ENCODE measurements at places on chromosomes 4 and X.
A peak's percentile ranks its signal among the peaks of the same experiment; 100 is the strongest.

- no peak for DNase-seq
Measured at GRCh38 chr4:6142511-6142910, 57.8 kb downstream of the JAKMIP1 start.

DNA sequence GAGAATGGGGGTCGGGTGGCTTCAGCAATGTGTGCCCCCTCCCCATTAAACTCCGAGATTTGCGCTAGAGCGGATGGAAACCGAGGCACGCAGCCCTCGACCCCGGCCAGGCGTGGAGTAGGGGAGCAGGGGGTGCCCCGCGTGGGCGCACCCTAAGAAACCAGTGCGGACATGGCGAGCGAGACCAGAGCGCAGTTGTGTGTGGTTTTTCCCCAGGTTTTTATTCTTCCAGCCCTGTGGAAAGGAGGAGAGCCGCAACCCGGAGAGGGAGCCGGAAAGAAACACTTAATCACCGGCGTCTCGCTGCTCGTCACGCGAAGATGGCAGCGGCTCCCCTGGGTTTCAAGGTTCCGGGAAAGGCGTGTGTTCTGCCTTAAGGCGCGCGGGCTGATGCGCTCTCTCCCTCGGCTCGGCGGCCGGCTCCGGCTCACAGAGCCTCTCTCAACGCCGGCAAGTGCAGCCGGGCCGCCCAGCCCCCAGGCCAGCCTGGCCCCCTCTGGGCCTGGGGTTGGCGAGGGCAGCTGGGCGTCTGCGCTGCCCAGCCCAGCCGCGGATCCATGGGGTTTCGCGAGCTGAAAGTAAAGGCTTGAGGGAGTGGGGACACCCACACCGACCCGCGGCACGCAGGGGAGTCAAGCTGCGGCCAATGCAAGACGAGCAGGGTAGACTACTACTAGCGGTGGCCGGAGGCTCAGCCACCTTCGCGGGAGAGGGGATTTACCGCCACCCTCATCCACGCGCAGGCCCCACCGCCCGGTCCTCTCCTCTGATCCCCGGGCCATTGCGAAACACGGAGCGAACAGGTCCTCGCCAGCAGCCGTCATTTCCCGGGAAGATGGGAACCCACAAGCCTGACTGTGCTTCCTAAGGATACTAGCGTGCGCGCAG lies 74.0 kb upstream of the BCOR start:
- no peak for DNase-seq

- DNase-seq = no peak
Measured at GRCh38 chr4:94453391-94453963, 1.7 kb downstream of the PDLIM5 start.

- DNase-seq = no peak
Measured at GRCh38 chrX:103919270-103919637, 43.2 kb upstream of the TMSB15B start.

GRCh38 chr4:128461291-128462102 lies 173.9 kb upstream of the PGRMC2 start:
- no peak for DNase-seq

GRCh38 chrX:87518504-87518903 lies 902 bp downstream of the KLHL4 start:
- DNase-seq = no peak

- peak; percentile 56 for DNase-seq
Measured at GRCh38 chrX:154013614-154014360, 5.9 kb downstream of the IRAK1 start.

DNA sequence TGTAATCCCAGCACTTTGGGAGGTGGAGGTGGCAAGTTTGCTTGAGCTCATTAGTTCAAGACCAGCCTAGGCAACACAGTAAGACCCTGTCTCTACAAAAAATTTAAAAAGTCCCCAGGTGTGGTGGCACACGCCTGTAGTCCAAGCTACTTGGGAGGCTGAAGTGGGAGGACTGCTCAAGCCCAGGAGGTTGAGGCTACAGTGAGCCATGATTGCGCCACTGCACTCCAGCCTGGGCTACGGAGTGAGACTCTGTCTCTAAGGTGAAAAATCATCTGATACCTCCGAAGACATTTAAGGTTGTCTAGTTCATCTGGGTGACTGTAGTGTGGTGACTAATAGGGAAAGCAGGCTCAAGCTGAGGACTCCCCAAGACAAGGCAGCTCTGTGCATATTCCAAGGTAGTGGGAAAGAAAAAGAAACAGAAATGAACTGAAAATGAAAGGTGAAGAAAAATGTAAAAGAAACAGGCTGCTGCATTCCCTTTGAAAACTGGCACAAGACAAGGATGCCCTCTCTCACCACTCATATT lies 23.3 kb downstream of the FRYL start:
- DNase-seq = no peak

DNA sequence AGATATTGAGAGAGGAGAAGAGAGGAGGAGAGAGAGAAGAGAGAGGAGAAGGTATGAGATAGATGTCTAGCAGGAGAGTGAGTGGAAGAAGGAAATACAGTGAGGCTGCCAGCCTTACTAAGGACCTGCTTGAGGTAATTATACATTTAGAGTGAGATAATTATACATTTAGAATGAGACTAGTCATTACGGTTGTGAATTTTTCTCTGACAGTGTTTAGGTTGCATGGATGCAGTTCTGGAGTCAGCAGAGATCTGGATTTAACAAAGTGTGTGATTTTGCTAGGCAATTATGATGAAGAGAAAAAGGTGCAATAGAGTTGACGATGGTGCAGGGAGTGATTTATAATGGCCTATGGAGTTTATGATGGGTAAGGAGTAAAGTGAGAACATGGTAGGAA lies 187.1 kb upstream of the ARX start:
- DNase-seq = no peak

- DNase-seq = no peak
Measured at GRCh38 chr4:46934726-46935125, 25.7 kb upstream of the COX7B2 start.

DNA sequence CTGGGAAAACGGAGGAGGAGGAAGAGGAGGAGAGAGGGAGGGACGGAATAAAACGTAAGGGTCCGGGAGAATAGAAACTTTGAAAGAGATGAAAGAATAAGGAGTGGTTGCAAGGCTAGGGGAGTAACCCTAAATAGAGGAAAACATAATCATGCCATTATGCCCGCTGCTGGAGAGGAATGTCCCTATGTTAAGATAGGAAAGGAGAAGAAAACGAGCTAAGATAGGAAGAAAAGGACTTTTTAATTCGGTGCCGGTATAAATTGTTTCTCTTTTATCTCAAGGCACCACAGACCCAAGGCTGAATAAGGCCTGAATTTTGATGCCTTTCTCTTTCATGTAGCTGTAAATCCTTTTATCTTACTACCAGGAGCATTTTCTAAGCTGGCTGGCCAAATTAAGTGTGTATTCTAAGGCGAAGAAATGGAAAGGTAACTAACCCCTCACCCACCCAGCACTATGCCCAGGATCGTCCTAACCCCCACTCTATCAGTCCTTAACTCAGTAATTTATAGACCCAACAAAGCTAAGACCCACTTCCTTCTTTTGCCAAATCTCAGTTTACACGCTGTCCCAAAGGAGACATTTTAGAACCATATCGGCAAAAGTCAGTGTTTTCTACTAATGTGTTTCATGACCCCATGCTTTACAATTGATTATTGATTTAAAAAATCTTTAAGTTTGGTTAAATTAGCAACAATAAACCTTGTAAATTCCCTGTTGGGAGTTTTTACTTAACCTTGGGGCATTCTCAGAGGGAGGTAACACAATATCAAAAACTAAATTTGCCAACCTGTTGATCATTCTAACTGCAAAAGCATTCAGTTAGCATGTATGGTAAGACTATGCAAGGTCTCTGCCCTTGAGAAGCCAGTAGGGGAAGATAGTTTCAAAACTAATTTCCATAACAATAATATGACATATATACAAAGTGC lies 1.1 kb upstream of the CUL4B start:
- no peak for DNase-seq

DNA sequence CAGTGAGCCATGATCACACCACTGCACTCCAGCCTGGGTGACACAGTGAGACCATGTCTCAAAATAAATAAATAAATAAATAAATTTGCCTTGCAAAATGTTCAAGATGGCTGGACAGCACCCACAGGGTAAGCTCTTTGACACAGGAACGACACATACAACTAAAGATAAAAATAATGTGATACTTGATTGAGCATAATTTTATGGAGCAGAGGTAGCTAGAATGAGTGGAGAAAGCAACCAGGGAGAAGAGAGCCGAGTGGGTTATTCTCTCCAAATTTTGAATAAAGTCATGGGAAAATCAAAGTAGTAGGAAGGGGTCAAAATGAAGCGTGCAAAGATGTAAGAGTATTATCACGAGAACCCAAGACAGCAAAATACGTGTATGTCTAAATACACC lies 121.5 kb downstream of the IRF2 start:
- DNase-seq = no peak

DNA sequence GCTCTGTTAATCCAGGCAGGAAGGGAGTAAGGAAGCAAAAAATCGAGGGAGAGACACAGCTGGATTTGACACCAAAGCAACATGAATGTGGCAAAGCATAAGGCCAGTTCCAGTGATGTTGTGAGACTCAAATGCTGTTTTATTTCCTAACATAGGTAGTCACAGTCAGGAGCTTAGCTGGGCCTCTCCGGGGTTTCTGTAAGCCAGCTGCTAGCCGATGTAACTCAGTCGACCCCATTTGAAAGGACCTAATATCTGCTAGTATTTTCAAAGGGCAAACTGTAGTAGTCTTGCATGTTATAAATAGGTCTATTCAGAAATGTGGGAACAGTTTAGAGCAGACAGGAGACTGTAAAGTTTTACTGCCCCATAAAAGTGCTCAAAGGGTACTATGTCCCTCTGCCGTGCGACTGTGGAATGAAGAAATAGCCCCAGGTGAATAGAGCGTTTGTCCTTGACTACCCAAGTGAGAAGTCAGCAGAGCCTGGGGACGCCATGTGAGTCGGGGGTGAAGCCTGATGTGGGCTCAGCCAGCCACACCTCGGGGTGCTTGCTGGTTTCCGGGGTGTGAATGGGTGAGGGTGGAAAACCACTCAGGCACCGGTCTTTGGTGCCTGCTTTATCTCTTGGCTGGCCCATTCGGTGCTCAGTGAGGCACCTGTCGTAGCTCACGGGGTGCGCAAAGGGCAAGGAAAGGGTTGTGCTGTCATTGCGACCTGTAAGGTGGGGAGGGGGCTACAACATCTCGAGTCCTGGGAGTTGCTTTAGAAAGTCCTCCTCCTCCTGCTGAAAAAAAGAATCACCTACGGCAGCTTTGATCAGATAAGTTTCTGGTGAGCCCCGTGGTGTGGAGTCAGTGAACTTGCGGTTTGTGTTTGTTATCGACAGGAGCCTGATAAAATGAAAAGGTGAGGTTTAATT lies 745 bp downstream of the TRIM2 start:
- DNase-seq = no peak

DNA sequence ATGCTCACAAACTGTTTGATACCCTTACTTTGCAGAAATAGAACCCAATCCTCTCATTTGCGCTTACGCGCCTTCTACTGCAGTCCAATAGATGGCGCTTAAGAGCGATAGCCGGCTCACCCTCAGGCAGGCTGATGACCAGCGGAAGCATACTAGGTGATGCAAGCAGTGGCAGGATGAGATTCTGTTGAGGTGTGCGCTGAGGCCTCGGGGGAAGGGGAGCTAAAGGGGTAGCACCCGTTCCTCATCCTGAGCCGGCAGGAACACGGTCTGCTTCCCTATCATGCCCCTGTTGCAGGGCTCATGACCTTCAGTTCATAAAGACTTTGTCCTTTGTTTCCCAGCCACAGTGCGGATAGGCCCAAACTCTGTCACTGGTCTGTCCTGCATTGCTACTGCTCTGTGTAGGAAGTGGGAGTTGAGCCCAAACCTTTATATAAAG lies 628.9 kb downstream of the TLL1 start:
- DNase-seq = no peak

DNA sequence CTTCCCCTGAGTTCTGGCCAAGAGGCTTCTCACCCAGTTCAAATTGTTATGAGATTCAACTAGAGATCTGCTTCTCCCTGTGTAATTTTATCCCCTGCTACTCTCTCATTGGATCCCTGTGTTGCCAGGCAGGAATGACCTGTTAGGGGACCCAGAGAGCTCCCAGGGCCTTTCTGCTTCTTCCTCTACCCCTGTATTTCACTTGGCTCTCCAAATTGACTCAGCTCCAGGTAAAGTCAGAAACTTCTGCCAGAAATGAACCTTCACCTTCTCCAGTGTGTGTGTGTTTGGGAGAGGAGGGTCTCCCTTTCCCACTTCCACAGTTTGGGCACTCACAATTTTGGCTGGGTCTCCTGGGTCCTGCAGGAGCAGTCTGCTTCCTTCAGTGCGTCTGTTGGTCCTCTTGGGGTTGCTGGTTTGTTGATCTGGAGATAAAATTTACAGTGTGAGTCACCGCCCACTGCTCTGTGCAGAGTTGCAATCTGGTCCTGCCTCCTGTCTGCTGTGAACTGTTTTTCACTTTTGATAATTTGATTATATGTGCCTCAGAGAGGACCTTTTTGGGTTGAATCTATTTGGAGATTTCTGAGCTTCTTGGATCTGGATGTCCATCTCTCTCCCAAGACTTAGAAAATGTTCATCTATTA lies 112.4 kb upstream of the EDA2R start:
- no peak for DNase-seq

GRCh38 chrX:123788744-123789143 lies 55.9 kb upstream of the THOC2 start:
- DNase-seq = no peak

DNA sequence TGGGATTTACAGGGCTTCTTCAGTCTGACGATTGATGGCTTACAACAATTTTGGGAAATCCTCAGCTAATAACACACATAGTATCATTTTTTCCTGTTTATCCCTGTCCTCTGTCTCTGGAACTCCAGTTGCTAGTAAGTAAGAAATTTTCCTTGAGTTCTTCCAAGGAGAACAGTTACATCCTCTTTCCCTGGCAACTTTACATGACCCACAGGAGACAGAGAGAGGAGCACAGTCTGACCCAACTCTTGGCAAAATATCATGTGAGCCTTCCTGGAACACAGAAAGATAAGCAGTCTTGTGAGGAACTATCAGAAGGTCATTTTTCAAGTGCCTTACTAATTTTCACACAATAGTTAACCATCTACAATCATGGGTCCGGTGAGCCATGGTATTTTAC lies 578.7 kb upstream of the PABPC4L start:
- no peak for DNase-seq

DNA sequence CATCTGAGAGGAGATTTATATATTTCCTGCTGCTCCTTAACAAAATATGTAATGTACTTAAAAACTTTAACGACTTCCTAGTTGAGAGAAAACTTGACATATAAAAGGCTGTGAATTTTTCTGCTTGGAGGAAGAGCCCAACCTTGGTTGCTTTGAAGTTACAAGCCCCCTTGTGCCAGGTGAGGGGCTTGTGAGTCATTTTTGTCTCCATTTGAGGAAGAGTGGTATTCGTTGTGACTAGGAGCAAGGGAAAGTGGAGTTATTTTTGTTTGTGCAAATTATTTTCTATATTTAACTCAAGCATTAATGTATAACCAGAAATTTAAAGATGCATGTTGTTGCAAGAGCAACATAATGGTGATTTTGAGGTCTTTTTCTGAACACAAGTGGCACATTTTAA lies 99.0 kb upstream of the DDX3X start:
- no peak for DNase-seq

- DNase-seq = no peak
Measured at GRCh38 chrX:120036704-120037103, 40.8 kb downstream of the RHOXF2B start.
